Activated T-cell treated with anti-CD3 and anti-CD28 coated beads for 48 hours (primary cell): ENCODE measurements at places on chromosomes 13 and 19.
A peak's percentile ranks its signal among the peaks of the same experiment; 100 is the strongest.

DNA sequence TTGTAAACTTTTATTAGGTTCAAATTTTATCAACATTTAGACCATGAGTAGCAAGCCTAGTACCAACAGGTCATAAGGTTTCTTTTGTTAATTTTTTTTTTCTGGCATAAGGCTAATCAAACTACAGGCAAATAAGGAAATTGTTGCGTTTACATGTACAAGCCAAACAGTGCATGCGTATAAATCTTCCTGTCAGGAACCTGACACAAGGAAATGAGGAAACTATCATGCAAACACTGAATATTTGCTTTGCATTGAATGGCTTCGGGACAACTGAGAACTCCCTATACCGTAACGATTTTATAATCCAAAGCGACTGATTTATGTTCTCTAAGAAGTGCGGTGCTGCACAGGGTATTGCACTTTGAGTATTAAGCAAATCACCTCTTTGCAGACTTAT lies 133.0 kb upstream of the TRPC4 start:
- no peak for DNase-seq

GRCh38 chr13:100395698-100396373 lies 192.8 kb downstream of the GGACT start:
- no peak for DNase-seq

DNA sequence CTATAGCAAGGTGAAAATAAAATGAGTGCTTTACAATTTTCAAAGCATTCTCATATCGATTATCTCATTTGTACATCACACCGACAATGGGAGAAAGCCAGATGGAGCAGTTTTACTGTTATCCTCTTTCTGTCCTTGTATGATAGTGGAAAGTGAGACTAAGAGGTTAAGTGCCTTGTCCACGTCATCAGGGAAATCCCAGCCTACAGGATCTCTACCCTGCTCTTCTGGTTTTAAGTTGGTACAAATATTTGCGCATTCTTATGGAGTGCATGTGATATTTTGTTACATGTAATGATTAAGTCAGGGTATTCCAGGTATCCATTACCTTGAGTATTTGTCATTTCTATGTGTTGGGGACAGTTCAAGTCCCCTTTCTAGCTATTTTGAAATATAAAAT lies 12.4 kb upstream of the ENOX1 start:
- no peak for DNase-seq

DNA sequence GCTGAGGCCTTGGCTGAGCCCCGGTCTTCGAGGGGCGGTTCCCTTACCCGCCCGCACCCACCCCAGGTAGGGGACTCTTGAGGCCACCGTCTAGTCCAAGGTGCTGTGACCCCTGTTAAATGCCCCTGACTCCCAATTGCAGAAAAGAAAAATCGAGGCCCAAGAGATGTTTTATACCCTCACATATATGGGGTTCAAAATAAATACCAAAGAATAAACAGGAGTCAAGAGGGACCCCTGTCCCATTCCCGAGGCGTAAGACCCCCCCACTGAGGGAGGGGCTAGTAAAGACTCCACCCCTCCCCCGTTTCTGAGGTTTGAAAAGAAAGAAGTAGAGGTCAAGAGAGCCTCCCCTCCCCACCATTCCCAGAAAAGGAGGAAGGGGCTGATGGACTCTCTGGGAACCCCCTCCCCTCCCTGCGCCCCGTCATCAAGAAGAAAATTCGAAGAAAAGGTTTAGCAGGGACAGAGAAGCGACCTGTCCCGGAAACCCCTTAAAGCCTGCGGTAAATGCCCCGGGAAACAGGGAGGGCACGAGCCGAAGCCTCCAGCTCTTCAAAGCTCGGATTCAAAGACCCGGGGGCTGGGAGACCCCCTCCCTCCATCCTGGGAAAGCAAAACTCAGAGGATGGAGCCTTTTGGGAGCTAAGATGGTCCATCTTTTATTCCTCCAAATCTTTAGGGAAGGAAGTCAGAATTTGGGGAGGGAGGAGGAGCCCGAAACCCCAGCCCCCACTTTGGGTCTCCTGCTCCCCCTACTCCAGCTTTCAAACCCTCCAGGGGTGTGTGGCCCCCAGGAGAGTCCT lies 755 bp upstream of the RAB3A start:
- no peak for DNase-seq

GRCh38 chr19:45927565-45928261 lies 13.1 kb upstream of the NANOS2 start:
- DNase-seq, result peak; percentile 80

- DNase-seq, result peak; percentile 23
Measured at GRCh38 chr19:31312009-31312676, 37.1 kb downstream of the TSHZ3 start.
